NCI-H1417 treated with DMSO at 0.1 percent for 48 hours (cell line): ENCODE measurements at places on chromosomes 13 and 19.

DNA sequence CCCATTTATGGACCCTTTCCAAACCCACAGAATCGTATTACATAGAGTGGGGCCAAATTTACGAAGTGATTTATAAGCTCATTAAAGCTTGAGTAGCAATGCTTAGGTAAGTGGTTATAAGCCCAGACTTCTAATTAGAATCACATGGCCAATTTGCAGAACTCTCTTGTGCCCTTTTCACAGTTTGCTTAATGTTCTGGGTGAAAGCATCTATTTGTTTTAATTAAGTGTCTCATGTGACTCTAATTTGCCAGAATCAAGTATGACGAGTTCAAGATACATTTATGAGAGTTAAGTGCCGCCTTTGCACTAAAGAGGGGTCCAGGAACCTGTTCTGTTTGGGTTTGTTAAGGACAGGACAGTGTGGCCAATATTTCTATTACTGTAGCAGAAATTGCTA, 46.0 kb upstream of the ZNF681 start:
- DNase-seq = no peak

- no peak for DNase-seq
Observed at GRCh38 chr19:19423322-19423721, 17.8 kb downstream of the GATAD2A start.

DNA sequence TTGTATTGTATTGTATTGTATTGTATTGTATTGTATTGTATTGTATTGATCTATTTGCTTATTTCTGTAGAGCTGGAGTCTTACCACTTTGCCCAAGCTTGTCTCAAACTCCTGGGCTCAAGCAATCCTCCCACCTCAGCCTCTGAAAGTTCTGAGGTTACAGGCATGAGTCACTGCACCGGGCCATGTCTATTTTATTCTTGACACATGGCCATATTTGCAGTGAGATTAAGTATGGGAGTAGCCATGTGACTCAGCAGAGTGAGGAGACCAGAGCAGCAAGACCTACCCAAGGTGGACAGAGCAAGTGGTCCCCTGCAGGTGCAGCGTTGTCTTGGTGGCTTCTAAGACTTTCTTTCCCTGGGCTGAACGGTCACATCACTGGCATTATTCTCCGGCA, 49.1 kb upstream of the UBAC2 start:
- DNase-seq = no peak

- no peak for DNase-seq
Observed at GRCh38 chr19:43452582-43452981, 12.8 kb downstream of the LYPD3 start.

GRCh38 chr19:18414504-18415177, 4.6 kb upstream of the SSBP4 start:
- DNase-seq = peak; percentile 68

- peak; percentile 90 for DNase-seq
Observed at GRCh38 chr19:38204728-38205127, 19.3 kb downstream of the DPF1 start.

DNA sequence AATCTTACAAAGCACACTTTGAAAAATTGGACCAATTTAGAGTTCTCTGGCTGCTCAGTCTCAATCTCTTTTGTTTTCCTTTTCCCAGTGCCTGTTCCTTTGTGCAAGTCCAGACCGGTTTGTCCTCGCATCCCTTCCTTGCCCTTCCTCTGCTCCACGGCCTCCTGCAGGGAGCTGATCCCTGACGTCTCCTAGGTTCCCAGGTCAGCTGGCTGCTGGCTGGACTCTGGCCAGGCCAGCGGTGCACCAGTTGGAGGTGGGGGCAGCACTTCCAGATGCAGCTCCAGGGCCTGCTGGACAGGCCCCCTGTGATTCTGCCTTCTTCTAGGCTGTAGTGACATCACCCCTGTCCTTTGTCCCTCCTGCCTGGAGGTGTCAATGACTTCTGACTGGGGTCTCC, 44.0 kb upstream of the KPNA3 start:
- DNase-seq = peak; percentile 3

DNA sequence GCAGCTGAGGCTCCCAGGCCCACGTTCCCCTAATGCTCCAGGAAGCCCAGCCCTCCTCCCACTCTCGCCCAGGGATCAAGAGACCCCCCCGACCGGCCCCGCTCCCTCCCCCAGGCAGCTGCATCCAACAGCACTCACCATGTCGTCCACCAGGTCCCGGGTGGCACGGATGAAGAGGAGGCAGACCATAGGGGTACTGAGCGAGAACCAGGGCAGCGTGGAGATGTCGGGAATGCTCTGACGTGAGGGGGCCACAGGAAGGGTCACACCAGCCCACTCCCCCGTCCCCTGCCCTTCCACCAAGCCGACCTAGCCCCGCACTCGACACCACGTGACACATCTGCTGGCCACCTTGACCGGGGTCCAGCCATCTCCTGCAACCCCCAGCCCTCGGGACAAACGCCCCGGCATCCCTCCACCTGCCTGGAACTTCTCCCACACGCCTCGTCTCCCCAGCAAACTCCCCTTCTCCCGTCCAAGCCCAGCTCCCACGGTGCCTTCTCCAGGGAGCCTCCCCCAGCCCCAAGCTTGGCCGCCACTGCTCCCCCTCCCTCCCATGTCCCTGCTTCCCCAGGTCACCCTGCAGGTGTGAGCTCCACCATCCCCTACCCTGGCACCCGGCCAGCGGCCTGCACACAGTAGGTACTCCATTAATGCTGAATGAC, 4.9 kb downstream of the ATP8B3 start:
- DNase-seq = no peak

DNA sequence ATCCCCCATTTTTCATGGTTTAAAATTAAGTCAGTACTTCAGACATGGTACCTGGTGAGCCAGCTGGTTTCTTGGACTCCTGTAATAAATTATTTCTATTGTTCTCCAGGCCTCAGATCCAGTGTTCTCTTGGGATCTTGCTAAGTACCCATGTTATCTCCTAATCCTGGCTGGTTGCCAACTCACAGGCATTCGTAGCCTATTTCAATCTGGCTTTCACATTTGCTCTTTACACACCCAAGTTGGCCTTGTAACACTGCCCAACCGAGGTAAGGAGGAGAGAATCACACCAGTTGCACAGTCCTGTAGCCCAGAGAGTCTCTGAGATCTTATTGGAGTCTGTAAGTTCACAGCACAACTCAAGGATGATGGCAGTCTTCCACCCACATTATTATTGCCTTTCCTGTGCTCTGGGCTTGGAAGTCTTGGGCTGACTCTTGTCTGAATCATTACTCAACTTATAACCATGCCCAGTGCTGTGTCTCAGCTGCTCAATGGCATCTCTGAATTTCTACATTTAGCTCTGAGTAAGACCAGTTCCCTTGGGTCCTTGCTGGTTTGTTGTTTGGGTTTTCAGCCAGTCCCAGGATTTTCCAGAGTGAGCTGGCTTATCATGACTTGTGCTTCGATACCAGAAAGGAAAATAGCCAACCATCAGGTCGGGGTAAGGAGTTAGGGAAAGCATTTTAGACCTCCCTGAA, 76.6 kb upstream of the KLF12 start:
- DNase-seq = no peak

- no peak for DNase-seq
Observed at GRCh38 chr19:29525901-29526729, at the start of gene VSTM2B. Gene VSTM2B (plus strand): TSS chr19:29525994. CDS start chr19:29526584, 590 bp downstream.

DNA sequence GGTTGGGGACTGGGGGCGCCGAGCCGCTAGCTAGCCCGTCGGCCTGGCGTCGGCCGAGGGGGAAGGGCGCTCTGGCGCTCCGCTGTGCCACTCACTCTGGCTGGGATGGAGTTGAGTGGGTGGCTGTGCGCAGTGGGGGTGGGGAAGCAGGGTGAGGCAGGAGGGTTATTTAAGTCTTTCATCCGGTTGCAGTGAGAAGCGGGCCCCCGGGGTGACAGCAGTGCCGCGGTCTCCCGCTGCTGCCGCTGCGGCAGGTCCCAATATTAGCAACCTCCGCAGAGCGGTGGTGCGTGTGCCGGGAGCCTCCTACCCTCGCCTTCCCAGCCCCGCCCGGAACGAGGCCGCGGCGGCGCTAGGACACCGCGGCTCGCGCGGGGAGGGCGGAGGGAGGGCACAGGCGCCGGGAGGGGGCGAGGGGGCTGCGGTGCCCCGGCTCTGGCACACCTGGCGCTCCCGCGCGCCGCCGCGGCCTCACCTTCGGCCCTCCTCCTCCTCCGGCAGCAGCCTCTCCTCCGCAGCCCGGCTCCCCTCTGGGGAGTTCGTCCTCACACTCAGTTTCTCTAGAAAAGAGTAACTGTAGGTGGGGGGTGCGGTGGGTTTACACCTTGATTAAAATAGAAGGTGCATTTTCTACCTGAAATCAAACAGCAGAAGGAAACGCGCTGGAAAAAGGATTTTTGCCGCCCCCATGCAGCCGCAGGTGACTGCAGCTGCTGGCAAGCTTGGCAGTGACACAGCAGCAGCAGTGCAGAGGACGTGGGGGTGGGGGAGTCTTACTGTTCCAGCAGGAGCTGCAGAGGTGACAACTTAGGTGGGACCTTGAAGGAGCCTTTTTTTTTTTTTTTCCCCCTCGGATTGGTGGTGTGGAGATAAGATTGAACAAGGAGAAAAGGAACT, 4.5 kb downstream of the FGF9 start:
- DNase-seq = no peak

- DNase-seq = no peak
Observed at GRCh38 chr13:40172149-40172591, 494.3 kb downstream of the FOXO1 start.

DNA sequence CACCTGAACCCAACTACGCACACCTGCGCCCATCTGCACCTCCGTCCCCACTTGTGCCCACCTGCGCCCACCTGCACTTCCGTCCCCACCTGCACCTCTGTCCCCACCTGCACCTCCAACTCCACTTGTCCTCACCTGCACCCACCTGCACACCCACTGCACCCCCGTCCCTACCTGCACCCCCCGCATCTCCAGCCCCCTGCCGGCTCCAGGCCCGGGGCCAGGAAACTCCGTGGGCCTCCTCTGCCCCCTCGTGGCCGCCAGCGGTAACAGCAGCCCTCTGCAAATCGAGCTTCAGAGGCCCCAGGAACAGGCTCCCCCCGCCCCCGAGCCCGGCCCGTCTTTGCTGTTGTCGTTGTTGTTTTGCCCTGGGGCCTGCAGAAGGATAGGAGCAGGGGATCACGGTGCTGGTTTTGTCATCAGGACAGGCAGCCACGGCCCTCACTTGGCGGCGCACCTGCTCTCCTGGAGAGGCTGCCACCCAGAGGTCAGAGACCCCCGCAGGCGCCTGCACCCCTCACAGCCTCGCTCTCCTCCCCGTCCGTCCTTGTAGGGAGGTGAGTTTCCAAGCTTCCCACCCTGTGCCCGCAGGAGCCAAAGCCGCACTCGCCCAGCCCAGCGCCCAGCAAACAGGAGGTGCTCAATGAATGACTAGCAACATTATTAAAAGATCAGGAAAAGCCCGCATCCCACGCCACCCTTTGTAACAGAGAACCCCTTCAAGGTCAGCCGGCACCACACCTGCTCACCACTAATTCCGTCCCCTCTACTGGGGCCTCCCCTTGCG, 65.4 kb downstream of the GNG7 start:
- no peak for DNase-seq

- DNase-seq = no peak
Observed at GRCh38 chr19:18756896-18757295, 34.2 kb downstream of the COMP start.

GRCh38 chr13:76316998-76317527, 569.1 kb downstream of the KCTD12 start:
- no peak for DNase-seq

GRCh38 chr19:2978772-2979171, 1.4 kb downstream of the TLE6 start:
- DNase-seq = no peak

GRCh38 chr19:40702337-40703012, 12.0 kb upstream of the NUMBL start:
- no peak for DNase-seq
